Stimulated activated CD8-positive, alpha-beta memory T cell treated with anti-CD3 and anti-CD28 coated beads, Interleukin-15, amount 100 ng/mL, for 48 hours (primary cell): ENCODE measurements at places on chromosomes 1 and 21.

DNA sequence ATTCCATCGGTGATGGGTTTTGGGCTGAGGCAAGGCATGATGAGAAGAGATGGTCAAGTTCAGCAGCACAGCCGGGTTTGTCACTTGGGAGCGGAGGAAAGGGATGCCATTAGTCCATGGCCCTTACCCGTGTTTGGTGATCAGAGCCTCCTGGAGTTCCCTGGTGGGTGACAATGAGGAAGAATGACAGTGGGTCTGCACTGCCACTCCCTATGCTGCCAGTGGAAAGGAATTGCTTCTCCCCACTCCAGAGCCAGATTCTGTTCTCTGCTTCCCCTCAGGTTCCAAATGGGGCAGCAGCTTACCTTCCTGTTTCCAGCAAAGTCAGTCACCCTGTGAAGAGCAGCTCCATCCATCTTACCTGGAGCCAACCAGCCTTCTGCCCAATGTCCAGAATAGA is 393.1 kb downstream of the PTPRU start:
- DNase-seq, result no peak

DNA sequence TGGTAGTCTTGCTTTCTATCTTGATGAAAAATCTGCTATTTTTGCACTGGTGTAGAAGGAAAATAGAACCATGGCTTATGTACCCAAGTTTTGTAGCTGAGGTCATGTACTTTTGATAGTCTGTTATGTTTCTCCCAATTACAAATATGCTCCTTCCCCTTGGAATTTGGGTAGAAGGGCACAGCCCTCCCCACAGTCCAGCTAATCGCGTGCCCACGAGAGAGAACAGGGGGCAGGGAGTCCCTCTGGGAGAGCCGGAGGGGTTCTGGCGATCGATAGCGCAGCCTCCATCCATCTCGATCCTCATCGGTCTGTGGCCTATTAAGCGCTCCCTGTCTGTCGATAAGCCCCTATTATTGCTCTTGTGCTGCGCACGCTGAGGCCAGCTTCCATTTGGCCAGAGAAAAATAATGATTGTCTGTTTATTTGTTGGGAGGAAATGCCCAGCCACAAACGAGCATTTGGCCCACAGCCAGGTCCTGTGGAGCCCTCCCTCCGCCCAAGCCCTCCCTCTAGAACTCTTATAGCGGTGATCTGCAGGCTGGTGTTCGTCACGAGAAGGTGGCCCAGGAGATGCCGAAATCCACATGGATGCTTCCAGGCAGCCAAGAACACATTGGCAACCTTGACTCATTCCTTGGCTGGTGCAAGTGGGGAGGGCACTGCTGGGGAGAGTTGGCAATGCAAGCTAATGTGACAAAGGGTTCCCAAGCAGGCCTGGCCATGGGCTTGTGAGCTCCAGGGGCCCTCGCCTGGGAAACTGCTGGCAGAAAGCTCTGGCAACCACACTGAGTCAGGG is 134.7 kb upstream of the TNR start:
- no peak for DNase-seq

DNA sequence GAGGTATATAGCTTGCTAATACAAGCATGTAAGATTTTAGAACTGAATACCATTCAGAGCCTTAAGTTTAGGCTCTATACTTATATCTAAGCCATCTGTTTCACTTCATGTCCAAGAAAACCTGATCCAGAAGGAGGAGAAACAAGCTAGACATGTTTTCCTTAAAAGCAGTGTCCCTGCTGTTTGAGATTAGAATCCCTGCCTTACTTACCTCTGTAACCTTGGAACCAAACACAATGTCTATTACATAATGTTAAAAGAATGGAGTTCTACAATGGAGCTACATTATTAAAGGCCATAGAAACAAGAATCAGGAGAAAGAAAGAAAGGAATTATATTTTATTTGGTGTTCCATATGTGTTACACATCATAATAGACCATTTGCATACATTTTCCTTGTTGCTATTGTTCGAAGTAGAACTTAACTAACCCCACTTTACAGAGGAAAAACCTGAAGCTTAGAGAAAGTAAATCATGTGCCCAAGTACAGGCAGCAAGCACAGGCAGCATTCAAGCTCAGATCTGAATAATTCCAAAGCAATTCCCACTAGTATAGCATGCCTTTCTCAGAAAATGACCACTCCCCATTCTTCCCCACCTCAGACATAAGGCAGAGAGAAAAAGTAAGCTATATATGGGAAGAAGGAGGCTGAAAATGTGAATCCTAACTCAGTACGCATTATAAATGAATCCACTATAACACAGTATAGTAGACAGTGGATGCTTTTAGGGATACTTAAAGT is 380.1 kb upstream of the SPAG17 start:
- no peak for DNase-seq

- no peak for DNase-seq
Measured at GRCh38 chr1:13968361-13968760, 268.4 kb downstream of the PRDM2 start.

DNA sequence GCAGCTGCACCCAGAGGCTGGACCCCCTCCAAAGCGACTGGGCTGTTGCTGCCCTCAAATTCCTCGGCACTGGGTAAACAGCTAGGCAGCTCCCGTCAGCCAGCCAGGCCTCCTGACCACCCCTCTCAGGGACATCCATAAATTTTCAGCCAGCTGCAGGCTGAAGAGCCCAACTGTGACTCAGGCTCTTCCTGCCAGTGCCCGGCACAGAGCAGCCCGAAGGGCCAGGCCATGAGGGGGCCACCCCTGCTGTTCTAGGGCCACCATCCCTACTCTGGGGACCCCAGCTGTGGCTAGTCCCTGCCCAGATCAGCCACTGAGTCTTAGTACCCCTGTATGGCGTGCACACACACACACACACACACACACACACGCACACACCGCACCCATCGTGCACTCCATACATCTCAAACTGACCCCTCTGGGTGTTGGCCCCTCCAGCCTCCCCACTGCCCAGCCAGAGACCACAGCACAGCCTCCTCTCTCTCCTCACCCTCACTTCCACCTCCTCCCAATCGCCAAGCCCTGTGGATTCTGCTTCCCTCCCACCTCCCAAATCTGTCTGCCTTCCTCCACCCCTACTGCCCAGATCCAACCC is 6.2 kb upstream of the LAPTM5 start:
- DNase-seq, result no peak

- DNase-seq, result no peak
Measured at GRCh38 chr1:162074276-162075005, 5.0 kb downstream of the NOS1AP start.

DNA sequence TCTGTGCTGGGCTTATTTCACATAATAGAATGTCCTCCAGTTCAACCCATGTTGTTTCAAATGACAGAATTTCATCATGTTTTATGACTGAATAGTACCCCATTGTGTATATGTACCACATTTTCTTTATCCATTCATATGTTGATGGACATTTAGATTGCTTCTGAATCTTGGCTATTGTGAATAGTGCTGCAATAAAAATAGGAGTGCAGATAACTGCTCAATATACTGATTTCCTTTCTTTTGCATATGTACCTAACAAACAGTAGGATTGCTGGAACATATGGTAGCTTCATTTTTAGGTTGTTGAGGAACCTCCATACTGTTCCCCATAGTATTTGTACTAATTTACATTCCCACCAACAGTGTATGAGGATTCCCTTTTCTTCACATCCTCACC is 491.1 kb downstream of the BRINP3 start:
- DNase-seq, result no peak
